ENCODE measurements at places on chromosomes 16 and 17. TPM values are rescaled to one million over a fixed set of nuclear protein-coding genes. Genes with fewer than 3 reads are reported as not detected.

DNA sequence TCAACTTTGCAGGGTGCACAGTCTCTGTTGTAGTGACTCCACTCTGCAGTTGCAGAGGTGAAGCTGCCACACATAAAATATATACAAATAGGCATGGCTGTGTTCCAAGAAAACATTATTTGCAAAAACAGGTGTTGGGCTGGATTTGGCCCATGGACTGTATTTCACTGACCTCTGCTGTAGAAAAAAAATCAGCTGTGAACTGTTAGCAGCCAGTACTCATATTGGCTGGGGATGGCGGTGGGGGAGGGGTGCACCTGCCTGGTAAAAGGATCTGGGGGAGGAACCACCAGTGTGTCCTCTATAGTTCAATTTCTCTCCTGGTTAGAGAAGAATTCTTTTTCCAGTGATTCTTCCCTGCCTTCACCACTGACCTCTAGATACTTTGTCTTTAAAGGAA, 50.0 kb downstream of the SHISA9 start:
- DNase-seq: no peak
- H3K4me3 ChIP-seq: no peak overlapping the region
- no peaks in the 10 kb centered on the region for H3K27me3 ChIP-seq
- no peak overlapping the region for H3K27ac ChIP-seq
- no peaks in the 10 kb centered on the region for H3K4me1 ChIP-seq

DNA sequence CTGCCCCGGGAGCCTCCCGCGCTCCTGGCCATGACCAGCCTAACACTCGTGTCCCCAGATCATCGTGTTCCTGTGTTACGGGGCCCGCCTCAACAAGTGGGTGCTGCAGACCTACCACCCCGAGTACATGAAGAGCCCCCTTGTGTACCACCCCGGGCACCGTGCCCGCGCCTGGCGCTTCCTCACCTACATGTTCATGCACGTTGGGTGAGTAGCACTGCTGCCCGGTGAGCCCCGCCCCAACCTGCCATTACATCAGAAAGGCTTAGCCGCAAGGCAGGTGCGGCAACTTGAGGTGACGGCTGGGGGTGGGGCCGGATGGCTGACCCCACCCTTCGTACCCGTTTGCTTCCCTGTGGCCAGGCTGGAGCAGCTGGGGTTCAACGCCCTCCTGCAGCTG, 1.4 kb downstream of the RHBDL1 start:
- peaks cover 24% of the 10 kb centered on the region for H3K4me1 ChIP-seq
- no peak for DNase-seq
- H3K36me3 ChIP-seq: peaks cover 11% of the 10 kb centered on the region

DNA sequence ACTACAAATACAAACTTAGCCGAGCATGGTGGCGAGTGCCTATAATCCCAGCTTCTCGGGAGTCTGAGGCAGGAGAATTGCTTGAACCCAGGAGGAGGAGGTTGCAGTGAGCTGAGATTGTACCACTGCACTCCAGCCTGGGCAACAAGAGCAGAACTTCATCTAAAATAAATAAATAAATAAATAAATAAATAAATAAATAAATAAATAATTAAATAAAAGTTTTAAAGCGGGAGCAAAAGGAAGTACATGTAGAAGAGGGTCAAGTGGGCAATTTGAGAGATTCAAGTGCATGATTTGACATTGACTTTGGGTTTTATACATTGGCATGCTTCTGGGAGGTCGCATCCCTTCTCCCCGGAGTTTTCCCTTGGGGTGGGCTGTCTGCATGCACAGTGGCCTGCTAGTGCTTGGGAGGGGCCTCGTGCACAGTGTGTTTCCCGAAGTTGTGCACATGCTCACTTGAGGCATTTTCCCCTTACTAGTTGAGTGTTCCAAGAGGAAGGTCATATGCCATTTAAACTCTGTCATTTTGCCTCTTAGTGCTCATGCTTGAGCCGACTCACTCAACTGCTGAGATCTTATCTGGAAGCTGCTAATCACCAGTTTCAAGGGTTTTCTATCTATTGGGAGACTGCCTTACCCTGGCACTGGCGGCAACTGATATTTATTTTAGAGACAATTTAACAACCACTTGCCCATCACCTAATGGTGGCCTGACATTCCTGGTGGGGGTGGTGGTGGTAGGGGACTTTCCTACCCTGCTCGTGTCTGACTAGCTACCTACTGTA, 193.2 kb upstream of the MPHOSPH6 start:
- H3K36me3 ChIP-seq: no peaks in the 10 kb centered on the region
- no peak overlapping the region for H3K27ac ChIP-seq
- no peaks in the 10 kb centered on the region for H3K4me1 ChIP-seq
- peaks cover 7% of the 10 kb centered on the region for H3K27me3 ChIP-seq
- no peak overlapping the region for H3K4me3 ChIP-seq

DNA sequence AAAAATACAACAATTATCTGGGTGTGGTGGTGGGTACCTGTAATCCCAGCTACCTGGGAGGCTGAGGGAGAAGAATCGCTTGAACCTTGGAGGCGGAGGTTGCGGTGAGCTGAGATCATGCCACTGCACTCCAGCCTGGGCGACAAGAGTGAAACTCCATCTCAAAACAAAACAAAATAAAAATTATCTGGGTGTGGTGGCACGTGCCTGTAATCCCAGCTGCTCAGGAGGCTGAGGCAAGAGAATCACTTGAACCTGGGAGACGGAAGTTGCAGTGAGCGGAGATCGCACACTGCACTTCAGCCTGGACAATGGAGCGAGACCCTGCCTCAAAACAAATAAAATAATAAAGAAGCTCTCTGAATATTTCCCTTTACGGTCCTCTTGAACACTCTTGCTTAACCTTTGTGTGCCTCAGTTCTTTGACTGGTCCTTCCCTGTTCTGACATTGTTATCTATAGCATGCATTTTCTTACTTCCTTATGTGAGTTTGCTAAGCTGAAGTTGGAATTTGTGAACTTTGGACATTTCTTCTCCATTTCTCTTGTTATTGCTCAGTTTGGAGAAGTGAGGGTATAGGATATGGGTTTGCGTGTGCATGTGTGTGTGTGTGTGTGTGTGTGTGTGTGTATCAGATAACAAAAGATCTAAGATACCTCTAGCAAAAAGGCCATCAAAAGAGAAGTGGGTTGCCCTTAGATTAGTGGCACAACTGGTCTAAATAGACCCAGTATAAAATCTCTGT, 29.7 kb upstream of the WSB1 start:
- H3K27me3 ChIP-seq: peaks cover 4% of the 10 kb centered on the region
- no peak overlapping the region for H3K4me3 ChIP-seq
- H3K4me1 ChIP-seq: no peaks in the 10 kb centered on the region
- no peak overlapping the region for H3K27ac ChIP-seq
- no peaks in the 10 kb centered on the region for H3K36me3 ChIP-seq
- DNase-seq: no peak

The PLA2G10 gene
- not detected for total RNA-seq

- H3K36me3 ChIP-seq: no peaks in the 10 kb centered on the region
- H3K27me3 ChIP-seq: peaks cover 2% of the 10 kb centered on the region
- no peaks in the 10 kb centered on the region for H3K4me1 ChIP-seq
These were observed 83.5 kb upstream of the IRX5 start for GRCh38 chr16:54847207-54847606.

DNA sequence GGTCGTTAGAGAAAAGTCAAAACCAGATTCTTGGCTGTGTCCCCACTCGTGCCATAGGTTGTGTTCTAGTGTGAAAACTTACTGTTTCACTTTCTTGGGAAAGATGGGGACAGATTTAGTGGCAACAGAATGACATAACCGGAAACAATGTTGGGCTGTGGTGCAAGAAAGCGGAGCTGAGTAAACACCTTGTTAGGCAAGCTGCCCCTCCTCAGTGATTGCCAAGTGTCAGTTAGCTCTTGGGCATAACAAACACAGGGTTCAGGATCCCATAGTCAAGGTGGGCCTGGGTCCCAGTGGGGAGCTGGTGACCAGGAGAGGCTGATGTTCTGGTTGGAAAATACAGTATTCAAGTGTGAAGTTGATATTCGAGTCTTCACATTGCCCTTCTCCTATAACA, 15.4 kb downstream of the UBN1 start:
- H3K4me1 ChIP-seq: peaks cover 13% of the 10 kb centered on the region
- H3K4me3 ChIP-seq: no peak overlapping the region
- H3K27me3 ChIP-seq: no peaks in the 10 kb centered on the region
- H3K36me3 ChIP-seq: peaks cover 36% of the 10 kb centered on the region
- peak overlapping the region; percentile 10 for H3K27ac ChIP-seq

The TP53TG3F gene
- total RNA-seq: not detected

DNA sequence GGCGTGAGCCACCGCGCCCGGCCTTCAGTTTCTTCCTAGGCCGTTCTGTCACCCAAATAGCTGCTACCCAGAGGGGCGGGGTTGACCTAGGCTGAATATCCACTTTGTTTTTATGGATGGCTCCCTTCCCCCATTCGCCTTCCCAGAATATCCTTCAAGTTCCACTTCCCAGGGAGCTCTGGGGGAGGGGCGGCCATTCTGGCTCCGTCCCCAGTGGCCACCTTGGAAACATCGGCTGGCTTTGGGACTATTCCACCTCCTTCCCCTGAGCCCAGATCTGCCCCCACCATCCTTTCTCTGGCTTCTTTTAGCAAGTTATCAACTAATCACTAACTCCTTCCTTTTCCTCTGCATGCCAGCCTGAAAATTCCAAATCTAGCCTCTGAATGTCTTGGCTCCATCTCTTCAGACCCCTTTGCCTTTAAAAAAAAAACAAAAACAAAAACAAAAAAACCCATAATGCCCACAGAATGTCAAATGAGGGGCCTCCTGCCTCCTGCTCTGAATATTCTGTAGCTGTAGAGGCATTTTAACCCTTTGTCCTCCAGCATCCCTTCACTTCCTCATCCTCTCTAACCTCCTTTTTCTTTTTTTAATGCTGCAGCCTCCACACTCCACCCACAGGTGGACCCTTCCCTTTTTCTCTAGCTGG, 6.4 kb downstream of the ATP1B2 start:
- DNase-seq: no peak
- H3K27me3 ChIP-seq: peaks cover 13% of the 10 kb centered on the region
- H3K4me3 ChIP-seq: no peak overlapping the region
- no peaks in the 10 kb centered on the region for H3K4me1 ChIP-seq
- no peak overlapping the region for H3K27ac ChIP-seq
